NCI-H1694 treated with DMSO at 0.1 percent for 48 hours (cell line): ENCODE measurements at places on chromosomes 7 and 10.

DNA sequence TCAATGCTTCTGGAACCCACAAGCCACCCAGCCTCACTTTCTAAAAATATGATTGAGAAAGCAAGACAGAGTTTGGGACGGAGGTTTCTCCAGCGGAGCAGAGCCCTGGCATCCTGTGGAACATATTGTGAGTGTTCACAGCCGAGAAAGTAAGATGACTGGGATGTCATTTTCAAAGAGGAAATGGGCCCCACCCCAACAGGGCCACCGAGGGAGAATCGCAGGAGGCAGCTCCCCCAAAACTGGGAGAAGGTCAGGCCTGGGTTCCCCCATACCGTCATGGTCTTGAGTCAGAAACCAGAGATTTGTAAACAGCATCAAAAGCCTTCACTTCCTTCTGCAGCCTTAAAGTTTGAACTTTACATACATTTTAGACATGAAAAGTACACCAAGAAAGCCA lies 560.0 kb downstream of the PTPRN2 start:
- DNase-seq = no peak

GRCh38 chr7:7821517-7821916 lies 103.1 kb upstream of the RPA3 start:
- DNase-seq = no peak

DNA sequence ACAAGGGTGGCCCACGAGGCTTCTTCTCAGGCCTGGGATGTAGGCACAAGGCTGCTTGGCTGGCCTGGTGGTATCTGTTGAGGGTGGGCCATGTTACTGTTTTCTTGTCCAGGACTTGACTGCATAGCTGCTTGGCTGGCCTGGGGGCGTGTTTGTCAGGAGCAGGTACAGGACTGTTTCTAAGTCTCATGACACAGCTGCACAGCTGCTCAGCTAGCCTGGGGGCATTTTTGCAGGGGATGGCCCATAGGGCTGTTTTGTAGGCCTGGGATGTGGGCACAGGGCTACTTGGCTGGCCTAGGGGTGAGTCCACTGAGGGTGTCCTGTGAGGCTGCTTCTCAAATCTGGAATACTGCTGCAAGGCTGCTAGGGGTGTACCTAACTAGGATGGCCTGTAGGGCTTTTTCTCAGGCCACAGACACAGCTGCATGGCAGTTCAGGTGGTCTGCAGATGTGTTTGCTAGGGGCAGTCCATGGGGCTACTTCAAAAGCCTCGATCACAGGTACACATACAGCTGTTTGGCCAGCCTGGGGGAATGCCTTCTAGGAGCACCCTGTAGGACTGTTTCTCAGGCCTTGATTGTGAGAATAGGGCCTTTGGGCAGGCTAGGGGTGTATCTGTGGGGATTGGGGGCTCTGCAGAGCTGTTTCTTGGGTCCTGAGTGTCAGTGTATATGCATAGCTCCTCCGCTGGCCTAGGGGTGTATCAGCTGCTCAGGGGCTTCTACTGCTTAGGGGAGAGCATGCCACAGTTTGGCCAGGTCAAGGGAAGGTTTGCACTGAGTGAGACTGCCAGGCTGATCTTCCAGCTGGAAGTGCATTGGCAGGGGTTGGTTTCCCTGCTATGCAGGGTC lies 26.6 kb upstream of the PLA2G12B start:
- no peak for DNase-seq

DNA sequence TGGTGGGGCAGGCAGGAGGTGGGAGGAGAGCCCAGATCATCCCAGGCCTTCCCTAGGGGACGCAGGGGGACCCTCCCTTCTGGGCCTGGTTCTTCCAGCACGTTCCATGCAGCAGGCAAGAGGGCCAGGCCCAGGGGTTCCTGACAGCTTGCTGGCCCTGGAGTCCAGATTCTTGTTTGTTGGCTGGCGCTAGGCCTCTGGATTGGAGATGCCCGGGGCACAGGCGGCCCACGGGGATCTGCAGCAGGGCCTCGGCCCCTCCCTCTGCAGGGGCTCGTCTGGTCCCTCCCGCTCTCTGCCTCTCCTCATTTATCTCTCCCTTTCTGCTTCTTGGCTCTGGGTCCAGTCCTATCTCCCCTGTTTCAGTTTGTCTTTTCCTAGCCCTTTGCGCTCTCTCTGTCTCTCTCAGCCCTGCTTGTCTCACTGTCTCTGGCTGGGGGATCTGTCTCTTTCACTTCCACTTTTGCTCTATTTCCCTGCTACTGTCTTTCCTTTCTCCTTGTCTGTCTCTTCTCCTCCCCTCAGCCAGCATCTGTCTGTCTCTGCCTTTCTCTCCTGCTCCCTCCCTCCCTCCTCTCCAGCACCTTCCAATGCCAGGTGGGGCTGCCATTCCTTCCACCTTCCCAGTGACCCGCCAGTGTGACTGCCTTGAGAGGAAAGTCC lies 1.1 kb upstream of the AQP1 start:
- no peak for DNase-seq

- no peak for DNase-seq
Observed at GRCh38 chr7:20508109-20508508, 107.4 kb upstream of the ABCB5 start.

GRCh38 chr10:69972981-69973397 lies 79.7 kb upstream of the MACROH2A2 start:
- no peak for DNase-seq

DNA sequence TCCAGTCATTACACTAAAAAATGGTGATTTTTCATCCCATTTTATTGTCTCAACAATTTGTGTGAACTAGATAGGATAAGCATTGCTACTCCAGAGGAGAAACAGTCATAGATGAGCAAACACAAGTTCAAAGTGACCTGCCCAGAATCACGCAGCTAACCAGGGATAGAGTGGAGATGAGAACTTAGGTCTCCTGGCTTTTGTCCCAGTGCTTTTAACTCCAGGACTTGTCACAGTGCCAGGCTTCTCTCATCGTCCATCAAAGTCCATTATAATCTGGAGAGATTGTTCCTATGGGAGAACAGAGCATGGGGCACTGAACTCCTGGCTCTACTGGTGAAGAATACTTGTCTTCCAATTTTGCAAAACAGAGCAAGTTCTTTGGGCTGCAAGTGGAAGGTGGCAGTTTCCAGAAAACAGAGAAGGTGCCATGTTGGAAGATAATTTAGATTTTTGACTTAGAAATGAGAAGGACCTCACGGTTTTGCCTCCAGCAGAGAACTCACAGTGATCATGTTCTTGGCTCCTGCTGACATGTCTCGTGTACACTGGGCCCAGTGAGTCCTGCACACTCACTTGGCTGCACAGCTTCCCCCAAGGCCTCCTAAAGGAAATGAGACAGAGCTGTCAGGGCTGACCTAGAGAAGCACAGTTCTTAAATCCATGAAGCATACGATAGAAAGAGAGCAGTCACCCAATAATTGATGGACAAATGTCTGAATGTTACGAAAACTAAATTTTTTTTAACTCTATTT lies 322.9 kb upstream of the NRP1 start:
- DNase-seq = no peak

- no peak for DNase-seq
Observed at GRCh38 chr10:92691591-92692079, 1.9 kb downstream of the HHEX start.

- DNase-seq = no peak
Observed at GRCh38 chr7:16652888-16653287, 6.9 kb downstream of the BZW2 start.

- no peak for DNase-seq
Observed at GRCh38 chr7:116187400-116187799, 22.9 kb upstream of the TES start.

DNA sequence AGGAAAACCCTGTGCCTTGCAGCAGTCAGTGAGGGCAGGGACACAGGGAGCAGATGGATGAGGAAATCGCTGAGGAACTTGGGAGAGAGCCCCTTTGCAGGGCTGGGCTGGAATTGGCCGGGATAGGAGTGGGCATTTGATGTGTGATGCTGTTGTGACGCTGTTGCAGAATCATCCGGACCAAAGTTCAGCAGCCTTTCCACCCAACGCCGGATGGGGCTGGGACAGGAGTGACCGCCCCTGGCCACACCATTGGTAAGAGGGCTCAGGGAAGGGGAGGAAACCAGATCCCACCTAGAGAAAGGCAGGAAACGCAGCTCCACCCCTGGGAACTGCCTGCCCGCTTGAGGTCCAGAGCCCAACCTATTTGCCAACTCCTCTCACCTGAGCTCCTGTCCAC lies 33.9 kb downstream of the PAX2 start:
- no peak for DNase-seq

- DNase-seq = peak; percentile 56
Observed at GRCh38 chr10:87850742-87851205, 12.6 kb downstream of the KLLN start.

GRCh38 chr7:155375337-155376277 lies 77.9 kb downstream of the INSIG1 start:
- no peak for DNase-seq
